ENCODE measurements at places on chromosomes 1 and 21.

GRCh38 chr21:15848634-15849560 is 119.1 kb downstream of the USP25 start:
- DNase-seq, result no peak

DNA sequence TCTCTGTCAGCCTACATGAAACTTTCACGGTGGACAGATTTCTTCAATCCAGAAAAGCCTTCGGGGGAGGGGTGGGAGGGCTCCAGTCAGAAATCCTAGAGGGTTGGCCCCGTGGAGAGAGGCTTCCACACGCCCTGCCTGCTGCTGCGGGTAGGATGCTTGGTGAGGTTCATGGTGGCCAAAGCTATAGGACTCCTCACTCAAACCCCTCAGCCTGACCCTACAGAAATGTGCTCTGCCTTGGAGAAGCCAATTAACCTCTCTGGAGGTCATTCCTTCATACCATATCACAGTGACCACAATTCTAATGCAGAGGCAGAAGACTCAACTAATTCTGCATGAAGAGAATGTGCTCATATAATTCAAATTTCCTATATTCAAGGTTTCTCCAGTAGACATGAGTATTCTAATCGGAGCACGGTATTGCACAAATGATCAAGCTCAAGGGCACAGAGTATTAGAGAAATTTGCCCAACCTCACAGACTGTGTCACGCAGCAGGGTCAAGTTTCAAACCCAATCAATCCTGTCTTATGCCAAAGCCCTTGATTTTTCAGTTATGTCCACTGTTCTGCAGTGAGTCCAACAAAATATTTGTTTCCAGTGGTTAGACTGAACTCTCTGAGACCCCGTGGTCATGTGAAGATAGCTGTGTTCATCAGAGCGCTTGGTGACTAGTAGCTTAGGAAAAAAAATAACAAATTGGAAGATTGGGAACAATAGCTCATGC is 104.8 kb downstream of the TOMM20 start:
- DNase-seq, result no peak

GRCh38 chr1:166029196-166029945 is 137.4 kb downstream of the FAM78B start:
- no peak for DNase-seq

DNA sequence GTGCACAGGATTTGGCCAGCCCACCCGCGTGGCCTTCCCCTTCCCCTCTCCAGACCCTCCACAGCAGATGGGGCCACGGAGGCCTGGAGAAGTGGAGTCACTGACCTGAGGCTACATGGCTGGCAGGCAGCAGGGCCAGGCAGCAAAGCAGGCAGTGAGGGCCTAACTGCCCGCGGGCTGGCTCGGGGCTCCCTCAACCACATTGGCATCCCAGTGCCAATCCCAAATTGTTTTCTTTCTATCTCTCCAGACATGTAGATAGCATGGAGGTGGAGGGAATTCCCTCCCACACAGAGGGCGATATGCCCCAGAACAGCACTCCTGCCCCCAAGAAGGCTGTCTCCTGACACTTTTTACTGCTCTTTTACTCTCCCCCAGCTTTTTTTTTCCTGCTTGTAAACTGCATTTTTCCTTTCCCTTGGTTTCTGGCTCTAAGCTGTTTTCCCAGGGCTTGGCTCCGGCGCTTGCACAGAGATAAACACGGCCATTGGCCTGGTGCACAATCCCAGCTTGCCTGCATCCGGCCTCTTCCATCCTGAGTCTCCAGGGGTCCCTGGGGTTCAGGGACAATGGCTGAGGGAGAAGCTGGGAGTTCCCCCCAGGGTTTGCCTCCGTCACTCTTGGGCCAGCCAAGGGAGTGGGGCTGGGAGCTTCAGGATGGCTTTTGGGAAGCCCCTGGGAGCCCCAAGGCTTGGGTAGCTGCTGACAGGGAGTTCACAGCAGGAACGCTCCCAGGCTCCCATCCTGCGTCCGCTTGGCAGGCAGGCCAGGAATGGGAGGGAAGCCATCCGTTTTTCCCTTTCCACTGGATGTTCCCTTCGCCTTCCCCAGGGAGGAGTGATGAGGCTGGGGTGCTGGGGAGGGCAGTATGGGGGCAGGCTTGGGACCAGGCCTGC is 7.0 kb downstream of the EPHX1 start:
- DNase-seq, result no peak

GRCh38 chr1:17207046-17207445 is 2.1 kb downstream of the PADI1 start:
- no peak for DNase-seq

- DNase-seq, result no peak
Observed at GRCh38 chr1:230771773-230772354, 24.7 kb downstream of the CAPN9 start.

- no peak for DNase-seq
Observed at GRCh38 chr1:100622037-100622436, 84.1 kb downstream of the GPR88 start.
